ENCODE measurements at places on chromosomes 1 and 21.

DNA sequence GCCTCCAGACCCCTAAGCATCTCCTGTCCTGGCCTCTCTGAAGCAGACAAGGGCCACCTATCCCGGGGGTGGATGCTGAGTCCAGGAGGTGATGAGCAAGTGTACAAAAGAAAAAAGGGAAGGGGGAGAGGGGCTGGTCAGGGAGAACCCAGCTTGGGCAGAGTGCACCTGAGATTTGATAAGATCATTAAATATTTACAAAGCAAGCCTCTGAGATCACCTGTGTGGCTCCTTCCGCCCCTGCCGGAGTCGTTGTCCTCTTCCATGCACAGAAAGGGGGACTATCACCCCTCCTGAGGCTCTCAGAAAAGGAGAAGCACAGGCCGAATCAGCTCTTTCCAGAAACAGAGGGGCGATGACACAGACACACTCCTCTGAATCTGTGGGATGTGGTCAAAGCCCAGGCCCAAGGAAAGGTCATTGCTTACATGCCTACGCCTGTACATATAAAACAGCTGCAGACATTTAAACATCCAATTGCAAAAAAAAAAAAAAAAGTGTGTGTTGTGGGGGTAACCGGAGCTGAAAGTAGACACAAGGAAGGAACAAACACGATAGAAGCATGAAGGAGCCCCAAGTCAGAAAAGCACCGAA, 30.9 kb downstream of the PRSS38 start:
- DNase-seq: no peak

- DNase-seq: no peak
These were observed 19.8 kb downstream of the SH3BP5L start for GRCh38 chr1:248805876-248806275.

GRCh38 chr1:212982430-212983152, 32.2 kb downstream of the VASH2 start:
- DNase-seq: peak; percentile 17

DNA sequence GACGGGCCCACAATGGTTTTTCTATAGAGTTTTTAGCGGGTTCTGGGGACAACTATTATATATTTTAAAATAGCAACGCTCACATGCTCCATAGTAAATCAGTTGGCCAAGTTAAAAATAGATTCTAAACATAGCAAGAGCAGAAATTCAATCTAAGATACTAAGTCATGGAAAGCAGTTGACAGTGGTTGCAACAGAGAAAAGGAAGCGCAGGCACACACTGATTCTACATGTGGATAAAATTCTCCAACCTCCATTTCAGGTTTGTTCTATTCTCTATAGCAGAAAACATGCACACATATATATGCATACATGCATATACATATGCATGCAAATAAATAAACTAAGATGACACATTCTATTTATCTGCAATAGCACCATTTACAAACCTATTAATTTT, 89.6 kb upstream of the HNRNPU start:
- DNase-seq: no peak

DNA sequence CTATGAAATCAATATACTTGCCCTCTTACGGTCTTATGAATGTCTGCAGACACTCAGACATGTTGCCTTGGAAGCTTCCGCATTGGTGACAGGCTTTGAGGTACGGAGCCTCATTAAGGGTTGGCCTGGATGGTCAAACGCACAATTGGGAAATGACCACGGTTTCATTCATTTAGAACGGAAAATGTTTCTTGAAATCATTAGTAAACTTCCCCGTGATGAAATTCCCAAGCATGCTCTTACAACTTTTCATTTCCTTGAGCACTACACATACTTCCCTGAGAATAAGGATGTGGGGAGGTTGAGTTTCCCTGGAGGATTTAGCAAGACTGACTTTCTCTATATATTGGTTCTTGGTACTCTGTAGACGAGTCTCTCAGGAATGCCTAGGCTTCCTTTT, 146.3 kb downstream of the HLX start:
- no peak for DNase-seq

GRCh38 chr1:234932511-234933430, 195.9 kb downstream of the TOMM20 start:
- DNase-seq: no peak

- no peak for DNase-seq
These were observed 211.7 kb downstream of the GRIK3 start for GRCh38 chr1:36822648-36823047.

GRCh38 chr1:97050506-97050905, 328.9 kb downstream of the PTBP2 start:
- DNase-seq: peak; percentile 22

GRCh38 chr1:164735315-164736052, 176.5 kb downstream of the PBX1 start:
- DNase-seq: no peak

- DNase-seq: peak; percentile 32
These were observed 99.4 kb downstream of the TSEN15 start for GRCh38 chr1:184150776-184151531.

- DNase-seq: no peak
These were observed 9.1 kb downstream of the YBEY start for GRCh38 chr21:46295177-46295770.

GRCh38 chr1:72137656-72138055, 144.7 kb downstream of the NEGR1 start:
- no peak for DNase-seq

GRCh38 chr1:117930484-117930883, 945 bp downstream of the WDR3 start:
- DNase-seq: no peak

- no peak for DNase-seq
These were observed 155.3 kb downstream of the ROR1 start for GRCh38 chr1:63929106-63929478.

GRCh38 chr1:98854137-98854536, 150.5 kb downstream of the PLPPR5 start:
- DNase-seq: no peak

DNA sequence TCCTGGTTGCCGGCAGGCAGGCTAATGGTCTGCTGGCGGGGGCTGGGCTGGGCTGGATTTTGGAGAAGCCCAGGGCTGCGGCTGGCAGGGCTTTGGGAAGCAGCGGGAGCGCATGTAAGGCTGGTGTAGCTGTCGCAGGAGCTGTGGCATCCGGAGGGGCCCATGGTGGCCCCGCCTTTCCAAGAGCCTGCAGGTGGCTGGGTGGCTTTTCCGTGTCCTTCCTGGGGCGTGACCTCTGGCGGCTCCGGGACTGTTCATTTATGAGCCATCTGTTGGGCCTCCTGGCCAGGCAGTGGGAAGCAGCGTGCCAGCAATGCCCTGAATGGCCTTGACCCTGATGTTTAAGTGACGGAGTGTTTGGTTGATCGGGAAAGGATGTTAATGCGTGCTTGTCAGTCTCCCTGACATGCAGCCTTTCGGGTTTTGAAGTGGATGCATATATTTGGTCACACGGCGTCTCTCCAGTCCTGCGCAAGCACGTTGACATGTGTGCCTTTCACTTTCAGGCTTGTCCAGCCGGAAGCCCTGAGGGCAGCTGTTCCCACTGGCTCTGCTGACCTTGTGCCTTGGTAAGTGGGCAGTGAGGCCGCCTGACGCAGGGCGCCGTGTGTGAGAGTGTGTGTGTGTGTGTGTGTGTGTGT, 38.5 kb downstream of the AGPAT3 start:
- DNase-seq: no peak

DNA sequence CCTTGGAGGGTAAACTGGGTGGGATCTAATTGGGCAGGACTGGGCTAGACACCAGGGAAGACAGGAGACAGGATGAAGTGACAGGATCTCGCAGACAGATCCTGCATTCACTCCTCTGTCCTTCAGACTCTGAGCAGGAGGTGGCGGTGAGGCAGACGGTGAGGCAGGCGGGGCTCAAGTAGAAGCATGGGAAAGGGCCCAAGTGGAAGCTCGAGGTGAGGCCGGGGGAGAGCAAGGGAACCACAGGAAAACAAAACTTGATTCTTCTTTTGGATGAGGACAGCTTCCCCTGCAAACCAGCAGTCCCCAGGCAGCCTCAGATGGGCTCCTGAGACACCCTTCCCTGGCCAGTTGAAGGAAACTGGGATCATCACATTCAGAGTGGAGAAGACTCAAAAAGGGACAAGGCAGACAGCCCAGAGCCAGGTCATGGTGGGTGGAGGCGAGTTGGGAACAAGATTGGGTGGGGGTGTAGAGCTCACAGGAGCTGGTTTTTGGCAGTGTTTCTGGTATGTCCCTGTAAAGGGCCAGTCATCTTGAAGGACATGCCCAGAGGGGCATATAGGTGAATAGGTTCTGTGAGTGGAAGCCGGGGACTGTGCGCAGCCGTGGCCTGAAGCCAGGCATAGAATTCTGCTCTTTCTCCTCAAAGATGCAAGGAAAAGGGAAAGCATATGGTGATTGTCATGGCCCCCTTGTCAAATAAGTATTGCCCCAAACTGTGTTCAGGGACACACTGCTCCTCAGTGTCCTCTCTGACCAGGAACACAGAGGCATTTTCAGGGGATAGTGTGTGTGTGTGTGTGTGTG, 18.0 kb downstream of the INKA2 start:
- no peak for DNase-seq

DNA sequence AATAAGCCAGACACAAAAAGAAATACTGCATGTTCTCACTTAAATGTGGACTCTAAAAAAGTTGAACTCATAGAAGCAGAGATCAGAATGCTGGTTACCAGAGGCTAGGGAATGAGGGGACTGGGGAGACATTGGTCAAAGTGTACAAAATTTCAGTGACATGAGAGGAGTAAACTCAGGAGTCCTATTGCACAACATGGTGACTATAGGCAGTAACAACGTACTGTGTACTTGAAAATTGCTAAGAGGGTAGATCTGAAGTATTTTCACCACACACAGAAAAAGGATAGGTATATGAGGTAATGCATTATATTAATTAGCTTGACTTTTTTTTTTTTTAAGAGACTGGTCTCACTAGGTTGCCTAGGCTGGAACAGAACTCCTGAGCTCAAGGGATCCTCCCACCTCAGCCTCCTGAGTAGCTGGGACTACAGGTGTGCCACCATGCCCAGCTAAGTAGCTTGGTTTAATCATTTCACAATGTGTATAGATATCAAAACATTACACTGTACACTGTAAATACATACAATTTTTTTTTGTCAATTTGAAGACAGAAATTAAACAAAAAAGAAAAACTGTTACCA, 7.4 kb downstream of the ZNF496 start:
- no peak for DNase-seq

GRCh38 chr1:29426701-29427279, 190.5 kb downstream of the PTPRU start:
- no peak for DNase-seq
